CD4-positive, alpha-beta T cell treated with Interleukin-6 at 100 ng/mL for 8 hours (primary cell): ENCODE measurements at places on chromosomes 4 and X.

DNA sequence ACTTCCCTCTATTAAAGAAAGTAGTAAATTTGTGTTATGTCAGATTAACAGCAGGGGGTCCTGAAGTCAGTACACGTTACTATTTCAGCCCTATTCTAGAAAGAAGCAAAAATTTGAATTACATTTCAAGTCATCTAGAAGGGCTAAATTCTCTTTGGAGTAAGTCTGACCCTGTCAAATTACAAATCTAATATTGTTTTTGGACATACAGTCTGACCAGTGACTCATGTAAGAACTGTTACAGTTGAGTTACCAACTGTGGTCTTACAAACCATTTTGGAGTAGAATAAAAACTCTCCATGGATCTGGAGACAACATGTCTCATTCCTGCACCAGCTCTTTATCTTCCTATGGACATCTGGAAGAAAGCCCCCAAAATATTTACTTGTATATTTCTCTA, 36.0 kb upstream of the GYPA start:
- DNase-seq, result no peak

- DNase-seq, result no peak
These were observed 11.5 kb downstream of the COL25A1 start for GRCh38 chr4:109290918-109291317.

DNA sequence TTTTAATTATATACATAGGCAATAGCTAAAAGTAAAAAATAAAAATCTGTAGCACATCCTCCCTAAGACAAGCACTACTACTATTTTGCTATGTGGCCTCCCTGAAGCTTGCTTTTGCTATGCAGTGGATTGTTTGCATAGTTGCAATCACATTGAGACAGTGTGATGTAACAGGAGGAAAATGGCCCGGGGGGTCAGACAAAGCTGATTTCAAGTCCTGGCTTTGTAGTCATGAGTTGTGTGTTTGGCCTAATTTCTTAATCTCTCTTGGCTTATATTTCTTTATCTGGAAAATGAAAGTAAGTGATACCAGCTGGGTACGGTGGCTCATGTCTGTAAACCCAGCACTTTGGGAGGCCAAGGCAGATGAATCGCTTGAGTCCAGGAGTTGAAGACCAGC, 166.6 kb downstream of the LHFPL1 start:
- DNase-seq, result no peak

GRCh38 chr4:131613086-131613823, 1535.8 kb upstream of the PCDH10 start:
- no peak for DNase-seq

DNA sequence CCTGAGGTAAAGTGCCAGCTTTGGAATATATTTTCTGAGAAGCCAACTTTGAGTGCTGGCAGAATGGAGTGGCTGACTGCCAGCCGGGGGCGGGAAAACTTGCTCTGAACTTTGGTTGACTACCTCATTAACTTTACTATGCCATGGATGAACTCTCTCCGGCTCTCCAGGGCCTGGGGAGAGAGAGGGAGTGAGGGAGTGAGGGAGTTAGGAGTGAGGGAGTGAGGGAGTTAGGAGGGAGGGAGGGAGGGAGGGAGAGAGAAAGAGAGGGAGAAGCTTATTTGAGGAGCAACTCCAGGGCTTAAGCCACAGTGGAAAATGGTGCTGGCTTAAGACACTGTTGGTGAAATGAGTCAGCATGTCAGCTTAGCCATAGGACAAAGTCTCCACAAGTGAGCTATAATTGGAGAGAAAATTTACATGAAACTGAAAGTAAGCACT, 280.9 kb upstream of the RPS6KA3 start:
- no peak for DNase-seq
